T-helper 17 cell (primary cell): ENCODE measurements at places on chromosomes 1 and 21.

DNA sequence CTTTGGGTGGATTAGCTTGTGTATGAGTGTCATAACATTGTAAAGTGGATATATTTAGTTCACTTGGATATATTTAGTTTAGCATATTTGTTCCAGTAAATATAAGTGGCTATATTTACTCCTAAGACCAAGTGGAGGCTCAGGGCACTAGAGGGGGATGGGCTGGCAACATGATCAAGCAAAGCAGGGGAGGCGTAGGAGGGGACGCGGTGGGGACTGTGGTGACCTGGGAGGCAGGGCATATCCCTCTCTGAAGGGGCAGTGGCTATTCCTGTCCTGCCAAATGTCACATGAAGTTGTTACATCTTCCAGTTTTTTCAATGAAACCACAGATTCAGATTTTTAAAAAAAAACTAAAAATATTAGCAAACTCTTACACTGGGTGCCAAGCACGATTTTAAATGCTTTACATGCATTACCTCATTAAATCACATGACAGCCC, 51.9 kb upstream of the EDN2 start:
- no peak overlapping the region for H3K4me3 ChIP-seq
- no peak for DNase-seq
- no peak overlapping the region for H3K27ac ChIP-seq
- H3K4me1 ChIP-seq, result peaks cover 30% of the 10 kb centered on the region
- H3K27me3 ChIP-seq, result no peaks in the 10 kb centered on the region
- H3K36me3 ChIP-seq, result peaks cover 3% of the 10 kb centered on the region

DNA sequence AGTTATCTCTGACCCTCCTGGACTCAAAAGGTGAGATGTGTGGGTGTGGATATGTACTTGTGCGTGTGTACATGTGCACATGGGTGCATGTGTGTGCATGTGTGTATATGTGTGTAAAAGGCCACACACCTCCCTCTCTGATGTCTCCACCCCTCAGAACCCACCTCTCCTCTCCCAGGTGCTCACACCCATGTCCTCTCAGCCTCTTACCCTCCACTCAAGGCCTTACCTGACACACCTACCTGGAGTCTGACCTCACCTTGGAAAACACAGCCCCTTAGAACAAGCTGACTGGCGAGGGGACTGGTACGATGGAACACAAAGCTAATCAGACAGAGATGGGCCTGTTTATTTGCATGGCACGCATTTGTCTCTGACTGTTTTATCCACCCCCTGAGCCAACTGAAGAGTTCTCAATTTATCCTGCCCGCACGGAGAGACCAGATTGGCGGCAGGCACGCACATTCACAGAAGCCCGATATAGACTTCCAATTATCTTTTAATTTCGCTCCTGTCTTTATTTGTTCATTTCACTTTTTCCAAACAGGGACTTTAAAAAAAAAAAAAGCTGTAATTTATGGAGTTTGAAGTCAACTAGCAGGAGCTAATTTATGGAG, 6.1 kb upstream of the KLHDC7A start:
- H3K4me3 ChIP-seq, result no peak overlapping the region
- no peak for DNase-seq
- peaks cover 60% of the 10 kb centered on the region for H3K27me3 ChIP-seq

- H3K36me3 ChIP-seq, result no peaks in the 10 kb centered on the region
- H3K27ac ChIP-seq, result no peak overlapping the region
- H3K4me1 ChIP-seq, result peaks cover 4% of the 10 kb centered on the region
- peaks cover 37% of the 10 kb centered on the region for H3K27me3 ChIP-seq
- H3K4me3 ChIP-seq, result no peak overlapping the region
- DNase-seq, result no peak
Observed at GRCh38 chr1:53123453-53124140, 18.8 kb downstream of the SLC1A7 start.

GRCh38 chr1:19096036-19096833, 113.8 kb downstream of the UBR4 start:
- no peak for DNase-seq
- no peak overlapping the region for H3K4me3 ChIP-seq
- H3K27me3 ChIP-seq, result no peaks in the 10 kb centered on the region
- H3K27ac ChIP-seq, result no peak overlapping the region
- peaks cover 5% of the 10 kb centered on the region for H3K4me1 ChIP-seq

DNA sequence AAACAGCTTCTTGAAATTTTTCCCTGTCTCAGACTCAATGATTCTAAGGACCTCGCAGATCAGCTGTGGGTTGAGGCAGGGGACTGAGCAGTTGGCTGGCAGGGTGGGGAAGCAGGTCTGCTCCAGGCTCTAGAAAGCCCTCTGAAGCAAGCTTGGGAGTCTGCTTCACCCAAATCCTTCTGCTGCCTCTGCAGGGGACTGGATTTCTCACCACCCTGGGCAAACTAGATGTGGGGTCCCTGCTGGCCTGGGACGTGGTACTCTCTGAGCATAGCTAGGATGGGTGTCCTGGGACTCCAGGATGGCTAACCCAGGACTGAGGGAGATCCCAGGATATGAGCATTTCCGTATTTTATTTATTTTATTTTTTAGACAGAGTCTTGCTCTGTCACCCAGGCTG, 89.3 kb downstream of the LAMC2 start:
- H3K36me3 ChIP-seq, result no peaks in the 10 kb centered on the region
- H3K27ac ChIP-seq, result no peak overlapping the region
- H3K4me1 ChIP-seq, result no peaks in the 10 kb centered on the region
- peaks cover 18% of the 10 kb centered on the region for H3K27me3 ChIP-seq
- H3K4me3 ChIP-seq, result no peak overlapping the region
